ENCODE measurements at places on chromosomes 16 and 17.

DNA sequence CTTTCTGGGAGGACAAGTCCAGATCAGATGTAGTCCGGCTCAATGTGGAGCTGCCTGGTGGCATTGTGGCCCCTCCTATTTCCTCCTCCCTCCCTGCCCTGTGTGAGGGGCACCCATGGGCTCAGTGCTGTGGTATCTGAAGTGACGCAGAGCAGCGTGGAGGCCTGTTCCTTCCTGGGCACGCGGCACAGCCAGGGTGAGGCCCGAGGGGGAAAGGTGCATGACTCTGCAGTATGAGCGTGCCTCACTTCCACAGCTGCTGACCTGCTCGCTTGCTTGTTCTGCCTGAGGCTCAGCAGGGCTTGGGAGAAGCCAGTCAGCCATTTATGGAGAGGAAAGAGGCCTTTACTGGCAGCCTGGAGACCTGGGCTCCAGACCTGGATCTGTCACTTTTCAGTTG lies 11.7 kb downstream of the TMEM238L start:
- DNase-seq: no peak

DNA sequence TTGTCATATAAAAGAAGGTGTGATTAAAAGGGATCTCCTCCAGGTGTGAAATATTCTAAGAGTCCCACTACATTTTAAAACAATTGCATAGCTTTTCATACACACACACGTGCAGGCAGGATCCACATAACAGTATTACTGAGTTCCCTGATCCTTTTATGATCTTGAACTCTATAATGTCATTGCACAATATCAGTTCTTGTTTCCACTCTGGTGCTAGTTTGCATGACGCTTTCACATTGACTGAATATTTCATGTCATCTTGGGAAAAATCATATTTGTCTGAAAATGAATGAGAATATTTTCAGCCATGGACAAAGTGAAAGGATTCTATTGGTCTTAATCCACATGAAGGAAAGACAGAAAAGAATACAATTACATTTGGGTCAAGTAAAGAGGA lies 703.8 kb downstream of the CDH8 start:
- no peak for DNase-seq

- no peak for DNase-seq
Observed at GRCh38 chr16:64617836-64618476, 503.9 kb downstream of the CDH11 start.

DNA sequence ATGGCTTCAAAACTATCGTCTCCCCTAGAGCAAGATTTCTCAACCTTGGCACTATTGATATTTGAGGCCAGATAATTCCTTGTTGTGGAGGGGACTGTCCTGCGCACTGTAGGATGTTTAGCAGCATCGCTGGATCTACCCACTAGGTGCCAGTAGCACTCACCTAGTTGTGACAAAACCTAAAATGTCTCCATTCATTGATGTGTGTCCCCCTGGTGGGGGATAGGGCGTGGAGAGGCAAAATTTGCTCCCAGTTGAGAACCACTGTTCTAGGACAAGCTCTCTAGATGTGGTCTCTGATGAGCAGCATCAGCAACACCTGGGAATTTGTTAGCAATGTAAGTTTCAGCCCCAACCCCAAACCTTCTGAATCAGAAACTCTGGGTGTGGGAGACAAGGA lies 259.0 kb downstream of the XYLT1 start:
- peak; percentile 17 for DNase-seq

GRCh38 chr16:75865736-75866135 lies 139.4 kb upstream of the CPHXL start:
- DNase-seq: no peak

DNA sequence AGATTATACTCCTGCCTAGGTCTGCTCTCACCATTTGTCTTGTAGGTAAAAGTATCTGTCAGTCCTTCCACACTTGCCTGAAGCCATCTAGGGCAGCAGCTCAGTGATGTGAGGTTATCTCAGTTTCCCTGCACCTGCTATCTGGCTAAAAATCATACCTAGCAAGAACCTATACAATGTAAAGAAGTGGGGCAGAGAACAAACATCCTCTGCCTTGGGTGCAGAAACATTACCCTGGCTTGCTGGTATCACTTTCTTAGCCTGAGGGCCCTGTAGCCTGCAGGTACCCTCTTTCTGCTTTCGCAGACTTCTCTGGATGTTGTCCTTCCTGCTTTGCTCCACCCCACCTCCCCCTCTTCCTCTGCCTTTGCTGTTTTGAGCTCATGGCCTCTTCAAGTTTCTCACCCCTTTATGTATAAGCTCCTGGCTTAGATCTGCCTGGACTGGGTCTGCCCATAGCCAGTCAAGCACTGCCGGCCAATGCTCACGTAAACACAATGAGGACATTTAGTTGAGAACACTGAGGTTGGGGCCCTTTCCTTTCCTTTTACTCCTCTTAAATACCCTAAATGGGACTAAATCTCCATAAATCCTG lies 8.7 kb upstream of the SDK2 start:
- DNase-seq: no peak

DNA sequence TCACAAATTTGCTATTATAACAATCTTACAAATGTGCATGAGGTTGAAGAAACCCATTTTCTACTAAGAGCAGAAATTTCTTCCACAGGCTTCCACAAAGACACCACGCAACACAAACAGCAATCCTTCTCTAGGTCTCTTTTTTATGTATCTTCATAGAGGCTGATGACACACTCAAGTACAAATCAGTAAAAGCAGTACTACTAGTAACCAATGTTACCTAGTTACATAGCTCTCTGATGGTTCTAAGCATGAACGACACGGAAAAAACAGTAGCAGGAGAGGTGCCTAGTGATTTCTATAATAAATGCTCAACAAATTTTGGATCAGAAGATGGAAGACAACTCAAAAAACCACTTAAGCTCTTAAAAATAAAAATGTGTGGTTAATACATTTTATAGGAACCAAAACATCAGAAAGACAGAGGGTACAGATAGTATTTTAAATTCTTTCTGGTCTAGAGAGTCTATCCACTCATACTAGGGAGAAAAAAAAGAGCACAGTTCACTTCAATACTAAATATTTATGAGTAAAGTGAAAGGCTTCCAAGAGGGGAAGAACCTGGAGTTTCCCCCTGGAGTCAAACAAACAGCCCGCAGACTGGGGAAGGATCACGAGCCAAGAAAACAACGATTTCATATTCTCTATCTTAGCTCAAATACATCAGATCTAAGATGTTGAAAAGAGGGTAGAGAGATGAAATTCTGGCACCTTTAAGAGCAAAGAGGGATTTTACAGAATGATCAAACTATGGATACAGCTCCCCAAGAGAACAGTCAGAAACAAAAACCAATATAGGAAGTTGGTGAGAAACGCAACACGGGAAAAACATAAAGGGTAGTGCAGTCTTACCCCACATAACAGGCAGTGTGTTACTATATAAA lies 40.2 kb downstream of the SMG6 start:
- no peak for DNase-seq

- no peak for DNase-seq
Observed at GRCh38 chr17:8747742-8748141, 3.1 kb upstream of the CCDC42 start.
